CD4-positive, alpha-beta T cell (primary cell): ENCODE measurements at places on chromosomes 7 and 10.

DNA sequence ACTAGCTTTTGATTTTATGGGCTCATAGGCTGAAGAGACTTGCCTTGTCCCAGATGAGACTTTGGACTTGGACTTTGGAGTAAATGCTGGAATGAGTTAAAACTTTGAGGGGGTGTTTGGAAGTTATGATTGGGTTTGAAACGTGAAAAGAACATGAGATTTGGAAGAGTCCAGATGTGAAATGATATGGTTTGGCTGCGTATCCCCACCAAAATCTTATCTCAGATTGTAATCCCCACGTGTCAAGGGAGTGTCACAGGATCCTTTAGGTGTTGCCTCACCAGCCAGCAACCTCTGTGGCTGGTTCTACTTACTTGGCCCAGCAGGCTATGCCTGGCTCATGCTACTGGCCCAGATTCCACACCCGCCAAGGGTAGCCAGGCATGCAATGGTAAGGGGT lies 119.6 kb upstream of the NPY start:
- no peak for DNase-seq

DNA sequence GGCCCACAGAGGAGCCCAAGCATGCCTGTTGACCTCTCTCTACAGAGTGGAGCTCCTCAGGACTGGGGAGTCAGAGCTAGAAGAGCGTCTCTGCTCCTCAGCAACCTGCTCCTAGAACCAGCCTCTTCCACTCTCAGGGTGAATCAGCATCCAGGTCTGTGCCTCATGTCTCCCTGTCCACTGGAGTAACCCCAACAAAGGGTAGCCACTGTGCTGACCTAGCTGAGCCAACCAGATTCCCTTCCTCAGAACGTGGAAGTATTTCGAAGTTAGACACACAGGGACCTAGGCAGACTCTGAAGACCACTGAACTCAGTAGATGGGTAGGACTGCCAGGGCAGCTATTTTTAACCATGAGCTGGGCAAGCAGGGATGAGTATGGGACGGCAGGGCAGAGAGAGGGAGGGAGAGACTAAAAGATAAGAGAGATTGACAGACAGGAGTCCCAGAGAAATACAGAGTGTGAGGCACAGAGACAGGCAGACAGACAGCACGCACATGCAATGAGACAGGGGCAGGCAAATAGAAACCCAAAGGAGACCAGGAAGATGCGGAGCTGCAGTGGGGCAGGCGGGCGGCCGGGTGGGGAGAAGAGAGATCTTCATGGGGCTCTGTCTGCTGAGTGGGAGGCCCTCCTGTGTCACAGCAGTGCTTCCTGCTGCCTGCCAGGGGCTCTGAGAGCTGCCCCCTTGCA lies 56.7 kb downstream of the OSBPL3 start:
- no peak for DNase-seq

- no peak for DNase-seq
Observed at GRCh38 chr10:69741252-69741651, 60.5 kb upstream of the COL13A1 start.

DNA sequence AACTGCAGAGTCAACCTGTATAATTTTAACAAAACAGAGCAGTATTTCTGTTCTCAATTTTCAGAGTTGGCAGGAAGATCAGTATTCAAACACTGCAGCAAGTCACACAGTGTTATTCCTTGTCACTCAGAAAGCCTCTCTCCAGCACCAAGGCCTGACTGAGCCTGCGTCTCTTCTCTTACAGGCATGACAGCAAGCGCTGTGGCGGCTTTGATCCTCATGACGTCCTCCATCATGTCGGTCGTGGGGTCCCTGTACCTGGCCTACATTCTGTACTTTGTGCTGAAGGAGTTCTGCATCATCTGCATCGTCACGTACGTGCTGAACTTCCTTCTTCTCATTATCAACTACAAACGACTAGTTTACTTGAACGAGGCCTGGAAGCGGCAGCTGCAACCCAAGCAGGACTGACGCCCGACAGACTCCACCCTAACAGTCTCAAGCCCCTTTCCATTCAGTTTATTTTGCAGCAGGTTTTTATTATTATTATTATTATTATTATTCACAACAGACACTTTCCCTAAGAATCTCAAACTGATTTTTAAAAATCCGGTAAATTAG lies 28.0 kb downstream of the GUSB start:
- DNase-seq, result no peak

DNA sequence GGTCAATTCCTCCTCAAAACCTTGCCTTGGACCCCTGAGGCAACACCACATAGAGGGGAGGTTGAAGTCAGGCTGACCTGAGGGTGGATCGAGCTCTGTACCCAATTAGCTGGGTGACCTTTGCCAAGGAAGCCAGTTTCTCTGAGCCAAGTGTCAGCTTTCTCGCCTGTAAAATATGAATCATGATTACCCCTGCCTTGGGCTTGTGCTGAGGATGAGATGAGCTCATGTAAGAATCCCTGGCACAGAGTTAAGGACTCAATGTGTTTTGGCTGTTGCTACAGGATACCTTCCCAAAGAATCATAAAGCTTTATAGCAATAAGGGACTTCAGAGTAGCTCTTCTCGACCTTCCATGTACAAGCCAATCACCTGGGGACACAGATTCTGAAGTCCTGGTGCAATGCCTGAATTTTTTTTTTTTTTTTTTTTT lies 43.5 kb upstream of the CACUL1 start:
- DNase-seq, result no peak

GRCh38 chr10:86646933-86647332 lies 7.4 kb upstream of the OPN4 start:
- no peak for DNase-seq

DNA sequence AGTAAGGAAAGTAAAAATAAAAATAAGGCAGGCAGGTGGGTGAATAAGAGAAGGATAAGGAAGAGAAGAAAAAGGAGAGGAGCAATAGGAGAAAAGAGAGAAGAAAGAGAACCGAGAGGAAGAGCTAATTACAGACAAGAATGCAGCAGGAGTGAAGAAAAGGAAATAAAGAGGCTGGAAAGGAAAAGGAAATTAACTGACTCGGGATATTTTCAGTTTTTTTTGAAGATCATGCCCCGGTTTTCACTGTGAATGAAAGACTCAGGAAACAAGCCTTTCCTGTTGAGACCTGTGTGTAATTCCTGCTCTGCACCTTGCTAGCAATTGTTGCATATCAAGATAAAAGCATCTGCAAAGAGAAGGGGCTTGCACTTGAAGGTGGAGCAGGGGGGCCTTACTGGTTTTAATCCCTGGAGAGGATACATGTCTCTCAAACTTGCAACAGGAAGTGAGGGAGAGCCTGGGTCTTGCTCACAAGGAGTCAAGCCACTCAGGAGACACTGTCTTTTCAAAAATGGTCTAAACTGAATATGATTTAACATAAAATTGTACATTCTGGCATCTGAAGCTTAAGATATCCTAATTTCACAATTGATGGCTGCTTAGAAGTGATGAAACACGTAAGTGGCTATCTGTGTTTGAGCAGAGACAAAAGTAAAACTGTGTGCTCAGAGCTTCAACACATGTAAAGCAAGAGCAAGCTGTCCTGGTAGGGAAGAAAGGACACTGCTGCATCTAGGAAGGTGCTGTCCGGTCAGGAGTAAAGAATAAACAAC lies 157.6 kb downstream of the FAM107B start:
- DNase-seq, result no peak

GRCh38 chr7:15686957-15687545 lies 568 bp upstream of the MEOX2 start:
- DNase-seq, result no peak

DNA sequence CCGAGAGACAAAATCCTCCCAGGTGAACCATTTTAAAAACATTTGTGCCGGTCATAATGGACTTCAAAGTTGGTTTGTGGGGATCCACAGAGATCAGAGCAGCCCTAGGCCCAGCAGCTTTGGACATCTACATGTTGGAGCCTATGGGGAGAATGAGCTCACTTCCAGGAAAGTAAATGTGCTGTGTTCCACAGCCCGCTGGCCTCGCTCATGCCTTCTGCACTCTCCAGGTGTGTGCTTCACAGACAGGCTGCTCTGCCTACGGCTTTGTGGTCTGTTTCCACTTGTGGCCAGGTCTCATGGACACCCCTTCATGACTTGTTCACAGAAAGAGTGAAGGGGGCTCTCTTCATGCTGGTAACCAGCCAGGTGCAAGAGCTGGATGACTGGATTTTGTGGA lies 141.6 kb downstream of the ADARB2 start:
- no peak for DNase-seq

DNA sequence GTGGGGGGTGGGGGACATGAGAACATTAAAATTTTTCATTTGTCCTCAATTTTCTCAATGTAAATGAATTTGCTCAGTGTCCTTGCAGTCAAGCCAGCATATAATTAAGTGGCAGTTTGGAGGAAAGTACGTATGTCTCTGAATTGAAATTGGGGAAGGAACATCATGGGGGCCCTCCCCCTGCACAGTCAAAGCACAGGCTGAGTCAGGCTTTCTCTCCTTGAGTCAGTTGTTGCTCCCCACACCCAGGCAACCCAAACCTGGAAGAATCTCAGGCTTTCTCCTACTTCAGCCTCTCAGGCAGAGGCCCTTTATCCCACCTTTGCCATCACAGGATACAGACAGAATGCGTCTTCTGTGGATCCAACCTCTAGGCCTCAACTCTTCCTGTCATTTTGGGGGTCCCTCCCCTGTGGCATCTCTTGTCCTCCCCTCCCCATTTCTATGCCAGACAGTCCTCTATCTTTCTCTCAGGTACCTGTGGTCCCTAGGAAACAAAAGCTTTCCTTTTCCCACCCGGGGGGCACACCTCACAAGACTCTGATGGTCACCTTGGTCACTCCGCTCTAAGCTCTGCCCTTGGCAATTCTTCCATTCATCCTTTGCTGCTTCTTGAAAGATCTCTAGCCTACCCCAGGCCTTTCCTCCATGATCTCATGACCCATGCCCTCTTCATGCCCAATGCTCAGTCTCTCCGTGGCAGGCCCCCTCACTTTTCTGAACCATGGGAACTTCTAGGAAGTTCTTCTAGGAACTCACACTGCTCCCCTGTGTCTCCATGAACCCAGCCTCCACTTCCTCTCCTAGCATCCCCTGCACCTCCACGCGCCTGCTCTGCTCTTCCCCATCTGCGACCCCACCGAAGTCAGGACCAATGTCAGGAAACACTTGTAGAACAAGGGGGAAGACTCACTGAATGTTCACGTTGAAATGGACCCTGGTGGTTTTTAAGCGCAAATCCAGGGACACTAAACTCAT lies 40.4 kb downstream of the CREB3L2 start:
- no peak for DNase-seq

DNA sequence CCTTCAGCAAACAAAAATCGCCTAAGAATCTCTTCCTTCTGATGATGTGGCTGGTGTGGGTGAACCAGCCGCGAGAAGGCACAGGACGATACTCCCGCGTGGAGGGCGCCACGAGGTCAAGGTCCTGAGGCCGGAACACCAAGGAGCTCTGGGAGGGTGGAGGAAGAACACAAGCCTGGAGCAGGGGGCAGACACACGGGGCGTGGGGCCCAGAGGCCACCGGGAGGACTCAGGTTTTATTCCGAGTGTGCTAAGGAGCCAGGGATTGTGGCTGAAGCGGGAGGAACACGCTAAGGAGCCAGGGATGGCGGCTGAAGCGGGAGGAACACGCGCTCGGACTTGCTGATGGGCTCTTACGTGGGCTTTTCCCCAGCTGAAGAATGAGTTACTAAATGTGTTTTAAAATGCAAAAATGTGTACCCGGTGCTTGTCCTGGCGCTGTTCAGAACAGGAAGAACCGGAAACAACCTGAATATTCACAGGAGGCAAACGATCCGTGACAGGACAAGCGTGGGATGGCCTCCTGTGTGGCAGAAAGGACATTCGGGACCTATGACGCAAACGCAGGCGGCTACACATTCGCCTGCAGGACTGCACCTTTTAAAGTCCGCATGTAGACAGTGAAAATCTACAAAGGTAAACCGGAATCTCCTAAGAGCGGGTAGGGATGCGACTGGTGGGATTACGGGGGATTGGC lies 64.0 kb downstream of the MAD1L1 start:
- no peak for DNase-seq

GRCh38 chr10:60299390-60299778 lies 90.3 kb downstream of the ANK3 start:
- DNase-seq, result no peak

DNA sequence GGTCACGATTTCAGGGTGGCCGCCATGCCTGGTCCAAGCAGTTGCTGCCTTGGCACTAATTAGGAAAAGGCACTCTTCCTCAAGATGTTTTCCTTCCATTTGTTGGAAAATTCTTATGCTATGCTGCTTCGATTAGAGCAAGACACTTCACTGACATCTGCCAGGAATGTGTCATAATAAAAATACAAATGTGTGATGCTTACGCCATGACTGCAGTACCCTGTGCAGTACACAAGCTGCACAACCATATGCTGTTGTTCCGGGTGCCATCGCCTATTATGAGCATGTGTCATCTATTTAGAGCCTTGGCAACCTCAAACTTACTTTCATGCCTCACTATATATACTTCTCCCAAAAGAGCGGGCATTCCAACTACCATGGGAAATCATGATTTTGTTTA lies 14.9 kb upstream of the MPP7 start:
- no peak for DNase-seq

DNA sequence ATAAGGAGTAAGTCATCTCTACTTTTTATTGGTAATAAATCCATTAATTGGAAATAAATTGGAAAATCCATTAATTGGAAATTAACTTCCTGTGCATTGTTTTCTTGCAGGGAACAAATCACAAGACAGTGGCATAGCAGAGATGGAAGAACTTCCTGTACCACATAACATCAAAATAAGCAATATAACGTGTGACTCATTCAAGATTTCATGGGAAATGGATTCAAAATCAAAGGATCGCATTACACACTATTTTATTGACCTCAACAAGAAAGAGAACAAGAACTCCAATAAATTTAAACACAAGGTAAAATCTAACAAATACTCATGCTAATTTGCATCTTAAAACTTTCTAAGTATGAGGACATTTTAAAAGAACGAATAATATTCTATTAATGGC lies 57.8 kb downstream of the PHYHIPL start:
- DNase-seq, result no peak

GRCh38 chr7:135970682-135971365 lies 6.3 kb downstream of the MTPN start:
- no peak for DNase-seq

- DNase-seq, result no peak
Observed at GRCh38 chr10:53382543-53382942, 610.0 kb upstream of the MBL2 start.

- no peak for DNase-seq
Observed at GRCh38 chr7:143283381-143283780, 1.4 kb upstream of the TMEM139 start.

DNA sequence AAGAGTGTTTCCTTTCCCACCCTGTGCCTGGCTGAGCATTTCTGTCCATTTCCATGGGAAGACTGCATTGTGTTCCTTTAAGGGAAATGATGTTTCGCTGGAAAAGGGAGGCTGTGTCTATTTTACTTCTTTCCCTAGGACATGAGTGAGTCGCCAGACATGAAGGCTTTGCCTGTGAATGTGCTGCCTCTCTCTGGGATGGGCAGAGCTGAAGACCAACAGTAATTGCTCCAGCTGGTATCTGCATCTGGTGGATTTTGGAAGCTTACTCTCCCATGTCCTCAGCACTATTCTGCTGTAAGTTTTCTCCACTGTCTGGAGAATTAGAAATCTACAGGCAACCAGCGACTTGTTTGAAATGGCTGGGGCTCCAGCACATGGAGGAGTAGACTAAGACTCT lies 264.6 kb upstream of the BMPER start:
- no peak for DNase-seq
